AG09309 (cell line): ENCODE measurements at places on chromosomes 7 and 10.

GRCh38 chr7:74452748-74453321, 871 bp upstream of the GTF2IRD1 start:
- no peak for DNase-seq

- DNase-seq: no peak
Measured at GRCh38 chr10:111076191-111076681, 593 bp upstream of the ADRA2A start.

GRCh38 chr7:74479066-74479781, 25.5 kb downstream of the GTF2IRD1 start:
- DNase-seq: no peak

DNA sequence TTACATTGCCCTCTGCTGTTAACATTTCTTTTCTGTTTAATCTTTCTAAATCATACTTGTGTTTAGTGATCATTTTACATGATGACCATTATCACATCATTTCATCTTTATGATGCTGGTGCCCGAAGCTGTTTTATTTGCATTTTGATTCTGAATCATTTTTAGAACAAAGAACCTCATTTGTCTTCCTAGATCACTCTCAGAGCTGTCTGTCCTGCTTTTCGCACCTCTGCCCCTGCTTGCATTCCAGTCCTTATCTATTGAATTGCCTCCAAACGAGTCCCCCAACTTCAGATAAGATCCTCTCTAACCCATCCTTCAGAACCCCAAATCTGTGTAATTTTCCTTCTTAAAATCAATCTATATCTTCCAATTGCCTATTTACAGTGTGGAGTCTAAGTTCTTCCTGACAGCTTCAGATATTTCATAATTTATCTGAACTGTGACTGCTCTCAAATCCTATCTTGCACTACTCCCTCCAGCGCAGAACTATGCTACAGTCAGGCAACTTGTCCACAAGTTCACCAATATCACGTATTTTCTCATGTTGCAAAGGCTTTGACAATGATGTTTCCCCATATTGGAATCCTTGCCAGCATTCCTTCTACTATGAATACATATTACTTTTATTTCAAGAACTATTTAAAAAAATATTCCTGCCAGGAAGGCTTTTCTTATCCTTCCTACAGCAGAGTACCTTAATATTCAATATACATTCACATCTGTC, 346.5 kb upstream of the CACNA2D1 start:
- peak; percentile 27 for DNase-seq

DNA sequence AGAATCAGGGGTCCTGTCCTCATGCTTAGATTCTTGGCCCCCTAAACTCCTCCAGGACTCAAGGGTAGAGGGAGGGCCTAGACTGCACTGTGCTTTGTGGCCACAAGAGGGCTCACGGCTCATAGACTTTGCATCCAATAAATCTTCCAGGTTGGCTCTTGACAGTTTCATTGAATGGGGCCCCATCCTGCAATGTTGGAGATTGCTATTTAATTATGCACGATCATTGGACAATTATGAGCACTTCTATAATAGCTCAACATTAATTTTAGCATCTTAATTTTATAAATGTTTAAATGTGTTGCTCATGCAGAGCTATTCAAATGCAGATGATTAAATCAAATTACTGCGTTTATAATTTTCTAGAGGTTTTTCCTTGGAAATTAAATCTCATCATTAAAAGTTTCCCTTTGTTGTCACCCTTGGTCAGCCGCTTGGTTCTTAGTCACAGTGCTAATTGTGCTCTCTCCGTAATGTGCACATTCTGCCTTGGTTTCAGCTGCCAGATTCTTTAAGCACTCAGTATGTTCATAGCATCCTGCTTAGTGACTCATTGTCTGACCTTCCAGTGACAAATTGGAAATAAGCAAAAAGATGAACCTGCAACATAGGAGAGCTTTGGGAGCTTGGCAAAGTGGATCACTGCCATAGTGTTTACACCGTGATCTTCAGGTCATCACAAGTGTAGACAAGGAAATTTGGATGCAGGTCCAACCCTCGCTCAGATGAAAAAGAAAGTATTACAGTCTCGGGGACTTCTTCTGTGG, 33.4 kb upstream of the PLPP4 start:
- no peak for DNase-seq

GRCh38 chr10:47101196-47101595, 190.0 kb downstream of the PTPN20 start:
- no peak for DNase-seq

DNA sequence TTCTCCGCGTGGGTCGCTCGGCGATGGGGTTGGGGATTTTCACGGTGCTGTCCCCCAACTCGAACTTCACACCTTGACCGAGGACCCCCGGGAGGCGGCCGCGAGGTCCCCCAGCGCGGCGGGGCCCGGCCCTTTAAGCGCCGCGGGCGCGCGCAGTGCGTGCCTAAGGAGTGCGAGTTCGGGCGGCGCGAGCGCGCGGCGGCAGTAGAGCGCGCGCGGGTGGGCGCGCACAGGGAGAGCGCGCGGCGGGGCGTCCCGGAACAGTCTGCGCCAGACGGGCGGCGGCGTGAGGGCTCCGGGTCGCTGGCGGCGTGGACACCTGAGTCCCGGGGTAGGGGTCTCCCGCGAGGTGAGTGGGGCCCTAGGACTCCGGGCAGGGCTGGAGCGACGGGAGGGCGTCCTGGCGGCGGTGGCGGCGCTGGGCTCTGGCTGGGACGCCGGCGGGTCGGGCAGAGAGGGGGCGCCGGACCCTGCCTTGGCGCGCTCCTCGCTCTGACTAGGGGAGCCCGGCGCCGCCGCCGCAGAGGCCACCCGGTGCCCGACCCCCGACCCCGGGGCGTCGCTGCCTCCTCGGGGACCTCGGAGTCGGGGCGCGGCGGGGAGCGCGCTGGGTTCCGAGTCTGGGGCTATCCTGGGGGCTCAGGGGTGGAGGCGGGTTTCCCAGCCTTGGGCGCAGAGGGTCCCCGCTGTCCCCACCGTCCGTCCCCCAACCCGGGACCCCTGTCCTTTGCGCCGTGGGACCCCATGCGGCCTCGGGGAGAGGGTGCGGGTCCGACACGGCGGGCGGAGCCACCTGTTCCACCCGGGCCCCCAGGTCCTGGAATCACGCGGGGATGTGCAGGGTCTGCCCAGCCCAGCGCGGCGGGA, at the start of gene PROSER2:
PROSER2 (plus strand) TSS at position 235 of the 867 bp plus-strand sequence. CDS start 28,722 bp downstream, outside the sequence.
- DNase-seq: no peak

GRCh38 chr7:26588511-26588910, 275.9 kb downstream of the SKAP2 start:
- DNase-seq: no peak

DNA sequence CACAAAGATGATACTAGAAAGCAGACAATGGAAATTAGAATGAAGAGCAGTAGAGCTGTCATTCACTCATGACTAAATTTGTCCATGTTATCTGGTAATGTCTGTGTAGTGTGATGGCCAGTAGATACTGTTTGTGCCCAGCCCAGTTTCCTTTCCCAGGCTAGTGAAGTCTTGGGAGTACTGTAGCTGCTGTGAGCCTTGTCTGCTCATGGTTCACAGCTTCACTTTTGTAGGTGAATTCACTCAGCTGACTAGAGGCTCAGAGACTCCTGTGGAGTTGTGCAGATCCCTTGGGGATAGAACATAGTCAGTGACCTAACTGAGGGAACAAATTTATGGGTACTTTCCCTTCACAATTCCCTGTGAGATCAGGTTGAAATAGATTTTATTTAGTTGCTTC, 572.5 kb downstream of the ARL4A start:
- DNase-seq: no peak

DNA sequence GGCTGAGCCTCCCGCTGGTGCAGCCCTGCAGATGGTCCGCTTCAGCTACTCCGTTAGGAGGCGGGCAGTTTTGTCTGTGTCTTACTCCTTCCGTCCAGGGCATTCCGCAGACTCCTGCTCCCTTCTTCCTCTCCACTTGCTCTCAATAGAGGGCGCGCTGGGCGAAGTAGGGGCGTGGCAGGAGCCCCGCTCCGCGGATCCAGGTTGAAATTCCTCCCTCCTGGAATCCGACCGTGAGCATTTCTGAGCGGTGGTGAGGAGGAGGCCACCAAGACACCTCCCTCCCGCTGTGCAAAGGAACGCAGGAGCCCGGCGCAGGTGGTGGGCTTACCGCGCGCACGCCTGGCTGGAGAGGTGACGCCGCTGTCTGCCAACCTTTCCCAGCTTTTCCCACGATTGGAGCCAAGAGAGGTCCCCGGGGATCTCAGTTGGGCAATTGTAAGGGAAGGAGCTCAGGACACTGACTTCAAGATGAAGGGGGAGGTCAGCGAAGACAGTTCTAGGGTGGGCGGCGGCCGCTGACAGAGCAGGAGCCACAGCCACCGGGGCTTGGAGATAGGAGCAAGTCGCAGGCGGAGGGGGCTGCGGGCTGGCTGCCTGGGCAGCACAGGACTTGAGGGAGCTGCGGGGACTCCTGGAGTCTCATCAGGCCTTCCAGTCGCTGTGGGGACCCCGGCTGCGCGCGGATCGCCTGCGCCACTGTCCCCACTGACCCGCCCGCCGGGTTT, 1011.3 kb downstream of the XPNPEP1 start:
- no peak for DNase-seq
